ENCODE measurements at places on chromosomes 2 and 18. TPM values are rescaled to one million over a fixed set of nuclear protein-coding genes. Genes with fewer than 3 reads are reported as not detected.
A peak's percentile ranks its signal among the peaks of the same experiment; 100 is the strongest.

The LAMA1 gene
- 7.2 TPM for total RNA-seq

DNA sequence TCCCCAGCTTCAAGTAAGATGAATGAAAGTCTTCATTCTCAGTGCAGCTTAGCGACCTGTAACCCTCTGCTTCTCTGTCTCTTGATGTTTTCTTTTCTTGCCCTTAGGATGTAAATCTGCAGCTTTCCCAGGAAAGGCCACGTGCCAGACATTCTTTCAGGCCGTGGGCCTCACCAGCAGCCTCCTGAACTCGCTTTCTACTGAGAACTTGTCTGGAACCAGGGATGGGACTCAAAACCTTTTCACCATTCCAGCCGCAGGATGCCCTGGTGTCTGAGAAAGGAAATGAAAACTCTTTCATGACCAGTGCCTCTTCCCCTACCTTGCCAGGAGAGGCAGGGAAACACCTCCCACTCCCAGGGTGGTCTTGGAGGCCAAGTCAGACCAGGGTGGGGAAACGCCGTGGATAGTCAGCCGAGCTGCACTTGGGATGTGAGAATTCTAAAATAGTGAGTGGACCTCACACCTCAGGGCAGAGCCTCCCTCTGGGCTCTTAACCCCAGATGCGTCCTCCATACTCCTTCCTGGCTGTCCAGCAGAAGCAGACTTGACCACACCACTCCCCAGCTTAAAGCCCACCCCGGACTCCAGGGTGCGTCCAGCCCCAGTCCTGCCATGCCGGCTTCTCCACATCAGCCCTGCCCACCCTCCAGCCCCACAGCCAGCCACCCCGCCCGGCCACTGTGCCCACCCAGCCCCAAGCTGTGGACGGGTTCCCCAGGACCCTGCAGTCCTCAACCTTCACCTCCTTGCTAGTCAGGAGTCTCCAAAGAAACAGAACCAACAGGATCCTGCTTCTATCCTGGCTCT lies 115.5 kb downstream of the TWIST2 start:
- DNase-seq: no peak

GRCh38 chr2:169129703-169130243 lies 60.4 kb downstream of the DHRS9 start:
- no peak for DNase-seq

DNA sequence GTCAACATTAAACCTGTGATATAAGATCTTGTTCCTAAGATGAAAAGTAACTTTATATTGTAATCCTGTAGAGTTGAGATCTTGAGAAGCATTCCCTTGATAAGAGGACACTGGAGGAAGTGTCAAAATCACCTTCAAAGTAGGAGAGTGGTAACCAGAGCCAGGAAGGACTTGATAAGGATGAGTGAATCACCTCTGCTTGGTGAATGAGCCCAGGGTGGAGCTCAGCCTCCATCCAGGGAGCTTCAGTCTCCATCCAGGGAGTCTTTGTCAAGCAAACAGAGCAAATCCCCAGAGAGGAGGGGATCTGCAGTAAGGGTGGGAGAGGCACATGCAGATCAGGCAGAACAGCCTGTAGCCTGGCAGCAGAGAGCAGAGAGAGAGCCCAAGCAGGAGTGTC lies 167.1 kb upstream of the SIX2 start:
- DNase-seq: peak; percentile 60

GRCh38 chr2:126863336-126864015 lies 35.2 kb upstream of the TEX51 start:
- DNase-seq: no peak

DNA sequence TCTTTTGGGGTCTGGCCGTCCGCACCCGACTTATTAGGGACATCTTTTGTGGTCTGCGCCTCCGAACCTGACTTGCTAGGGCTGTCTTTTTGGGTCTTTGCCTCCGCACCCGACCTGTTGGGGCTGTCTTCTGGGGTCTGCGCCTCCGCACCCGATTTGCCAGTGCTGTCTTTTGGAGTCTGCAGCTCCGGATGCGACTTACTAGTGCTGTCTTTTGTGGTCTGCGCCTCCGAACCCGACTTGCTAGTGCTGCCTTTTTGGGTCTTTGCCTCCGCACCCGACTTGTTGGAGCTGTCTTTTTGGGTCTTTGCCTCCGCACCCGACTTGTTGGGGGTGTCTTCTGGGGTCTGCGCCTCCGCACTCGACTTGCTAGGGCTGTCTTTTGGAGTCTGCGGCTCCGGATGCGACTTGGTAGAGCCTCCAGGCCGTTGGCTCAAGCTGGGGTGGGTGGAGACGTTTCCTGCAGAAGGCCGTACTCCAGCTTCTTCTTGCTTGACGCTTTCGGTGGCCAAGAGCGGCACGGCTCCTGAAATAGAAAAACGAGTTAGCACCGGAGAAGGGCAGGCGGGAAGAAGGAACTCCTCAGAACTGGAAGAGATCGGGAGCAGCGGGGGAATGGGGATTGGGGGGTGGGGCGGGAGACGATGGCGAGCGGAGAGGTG lies 498 bp downstream of the TGOLN2 start:
- DNase-seq: peak; percentile 43

GRCh38 chr2:69013142-69013839 lies at the start of gene ANTXR1:
Gene ANTXR1, plus strand, starts transcription at chr2:69013179. Its CDS starts 321 bp downstream, at chr2:69013500.
- peak; percentile 65 for DNase-seq

Measured in A172 (cell line).